ENCODE measurements at places on chromosomes 2 and 18. TPM values are rescaled to one million over a fixed set of nuclear protein-coding genes. Genes with fewer than 3 reads are reported as not detected.

The SLC38A11 gene
- total RNA-seq: not detected

The SF3B1 gene
- 156 TPM for total RNA-seq

The CFAP65 gene
- not detected for total RNA-seq

The ATP6V1B1 gene
- 13.9 TPM for total RNA-seq

The CLEC4F gene
- not detected for total RNA-seq

The SERPINB11 gene
- not detected for total RNA-seq

The AMER3 gene
- total RNA-seq: not detected

The LYPD6 gene
- 1.1 TPM for total RNA-seq

DNA sequence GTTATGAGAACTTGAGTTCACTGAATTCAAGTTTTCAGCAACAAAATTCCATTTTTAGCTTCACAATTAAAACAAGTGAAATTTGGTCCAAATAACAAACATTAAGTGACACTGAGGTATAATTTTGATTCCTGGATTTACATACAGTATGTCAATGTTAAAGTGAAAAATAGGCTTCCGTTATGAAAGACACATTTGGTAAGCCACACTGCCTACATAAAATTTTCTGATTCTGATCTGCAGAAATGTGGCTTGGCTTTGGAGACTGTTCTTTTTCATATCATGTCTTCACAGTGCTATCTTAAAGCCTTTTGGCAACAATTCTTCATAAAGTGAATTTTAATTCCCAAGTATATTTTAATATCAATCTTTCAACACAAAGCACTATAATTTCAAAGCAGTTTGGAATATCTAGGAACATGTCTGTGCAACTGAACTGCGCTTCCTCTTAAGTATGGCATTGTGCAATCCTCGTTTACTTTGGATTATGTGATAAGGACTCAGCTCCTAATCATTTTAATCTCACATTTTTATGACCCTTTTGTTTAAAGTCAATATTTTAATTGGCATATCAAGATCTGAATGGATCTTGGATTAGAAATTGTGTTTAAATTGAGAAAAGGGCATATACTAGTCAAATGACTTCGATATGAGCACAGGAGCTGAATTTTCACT lies 60.0 kb downstream of the RBMS1 start:
- H3K27me3 ChIP-seq: no peaks in the 10 kb centered on the region
- H3K27ac ChIP-seq: peak overlapping the region; percentile 36
- H3K36me3 ChIP-seq: no peaks in the 10 kb centered on the region

DNA sequence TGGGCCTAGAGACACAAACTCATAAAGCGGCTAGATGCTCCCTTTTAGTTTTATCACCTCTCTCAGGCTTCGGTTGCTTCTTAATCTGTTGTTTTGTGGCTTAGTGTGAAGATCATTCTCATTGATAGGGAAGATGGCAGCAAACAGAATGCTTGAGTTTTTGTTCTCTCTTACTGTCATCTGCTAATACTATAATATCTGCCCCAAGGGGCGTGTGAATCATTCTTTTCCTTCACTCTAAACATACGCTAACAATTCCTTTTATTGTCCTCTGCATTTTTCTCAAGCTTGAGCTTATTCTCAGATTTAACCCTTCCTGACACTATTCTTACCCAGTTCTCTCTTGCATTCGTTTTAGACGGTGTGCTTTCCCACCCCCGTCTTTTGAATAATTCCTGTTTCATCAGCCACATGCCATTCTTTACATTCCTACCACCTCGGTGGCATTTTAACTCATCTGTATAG lies 323.9 kb upstream of the NRP2 start:
- no peak overlapping the region for H3K4me3 ChIP-seq
- H3K36me3 ChIP-seq: no peaks in the 10 kb centered on the region
- DNase-seq: no peak
- H3K27me3 ChIP-seq: no peaks in the 10 kb centered on the region

DNA sequence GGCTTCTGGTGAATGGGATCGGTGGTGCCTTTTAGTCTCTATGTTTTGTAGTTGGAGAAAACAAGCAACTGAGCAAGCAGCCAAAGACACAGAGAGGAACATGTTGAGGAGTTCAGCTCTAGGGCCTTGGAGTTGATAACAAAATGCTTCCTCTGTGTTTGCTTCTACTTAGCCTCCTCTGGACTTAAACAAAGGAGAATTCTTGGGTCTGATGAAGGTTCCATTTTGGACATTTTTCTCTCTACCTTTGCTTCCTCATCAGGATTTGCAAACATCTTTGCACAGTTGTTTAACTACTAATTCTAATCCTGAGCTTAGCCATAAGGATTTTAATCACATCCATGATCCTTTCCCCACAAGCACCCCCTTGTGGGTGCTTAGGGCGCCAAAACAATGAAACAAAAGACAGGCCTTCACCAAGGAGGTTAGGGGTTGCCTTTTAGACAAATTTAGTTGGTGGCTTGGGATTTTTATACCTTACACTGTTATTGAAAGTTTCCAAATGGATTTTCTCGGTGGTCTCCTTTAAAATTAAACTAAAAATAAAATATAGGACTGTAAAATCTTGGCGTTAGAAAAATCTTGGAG lies 148.5 kb upstream of the SATB2 start:
- 0 out of 2 replicates have a peak, but pooled peaks cover 9% of the 10 kb centered on the region for H3K27me3 ChIP-seq
- H3K4me3 ChIP-seq: no peak overlapping the region
- no peak overlapping the region for H3K27ac ChIP-seq
- no peaks in the 10 kb centered on the region for H3K4me1 ChIP-seq
- no peak for DNase-seq

- no peaks in the 10 kb centered on the region for H3K36me3 ChIP-seq
- H3K4me1 ChIP-seq: no peaks in the 10 kb centered on the region
- H3K4me3 ChIP-seq: no peak overlapping the region
- DNase-seq: no peak
These were observed 40.0 kb downstream of the COA5 start for GRCh38 chr2:98568161-98568956.

GRCh38 chr18:34219651-34220050 lies 5.1 kb downstream of the NOL4 start:
- H3K27ac ChIP-seq: no peak overlapping the region
- no peaks in the 10 kb centered on the region for H3K36me3 ChIP-seq
- no peak overlapping the region for H3K4me3 ChIP-seq
- peaks cover 9% of the 10 kb centered on the region for H3K27me3 ChIP-seq
- no peaks in the 10 kb centered on the region for H3K4me1 ChIP-seq
- no peak for DNase-seq

- H3K4me1 ChIP-seq: no peaks in the 10 kb centered on the region
- H3K4me3 ChIP-seq: no peak overlapping the region
- H3K36me3 ChIP-seq: no peaks in the 10 kb centered on the region
- no peak for DNase-seq
These were observed 67.2 kb downstream of the SMAD4 start for GRCh38 chr18:51097021-51097822.

DNA sequence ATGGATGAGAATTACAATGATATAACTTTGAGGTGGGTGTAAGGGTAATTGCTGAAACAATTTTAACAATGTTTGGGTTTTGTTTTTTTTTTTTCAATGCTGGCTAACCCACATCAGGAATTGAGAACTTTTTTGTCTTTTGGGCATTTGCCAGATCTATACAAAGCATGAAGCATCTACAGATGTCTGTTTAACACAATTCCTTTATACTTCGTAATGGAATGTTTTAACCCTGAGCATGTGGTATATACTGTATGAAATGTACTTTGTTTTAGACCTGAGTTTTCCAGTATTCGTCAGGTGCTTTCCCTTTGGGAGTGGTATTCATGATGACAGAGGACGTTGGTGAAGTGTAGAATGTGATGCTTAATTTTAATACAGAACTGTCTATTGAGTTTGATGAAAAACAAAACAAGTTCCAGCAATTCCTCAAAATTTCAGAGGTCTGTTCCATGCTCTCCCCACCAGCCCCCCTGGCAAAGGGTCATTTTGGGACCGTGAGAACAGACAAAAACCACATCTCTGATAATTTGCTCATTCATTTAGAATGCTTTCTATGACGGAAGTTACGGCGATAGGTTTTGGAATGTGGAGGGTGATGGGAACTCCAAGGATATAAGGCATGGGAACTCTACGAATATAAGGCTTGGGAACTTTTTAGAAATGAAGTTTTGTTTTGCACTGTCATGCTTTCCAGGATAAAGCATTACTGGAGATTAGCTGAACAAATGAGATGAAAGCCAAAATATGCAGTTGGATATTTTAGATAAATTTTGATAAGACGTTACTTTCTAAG lies 14.1 kb downstream of the LIMS1 start:
- no peak overlapping the region for H3K4me3 ChIP-seq
- DNase-seq: no peak
- H3K27me3 ChIP-seq: no peaks in the 10 kb centered on the region
- no peaks in the 10 kb centered on the region for H3K36me3 ChIP-seq
- no peaks in the 10 kb centered on the region for H3K4me1 ChIP-seq

- H3K4me1 ChIP-seq: peaks cover 31% of the 10 kb centered on the region
- peak overlapping the region; percentile 61 for H3K4me3 ChIP-seq
- peak; percentile 38 for DNase-seq
- no peaks in the 10 kb centered on the region for H3K27me3 ChIP-seq
- peak overlapping the region; percentile 64 for H3K27ac ChIP-seq
These were observed 2.8 kb downstream of the PHLPP1 start for GRCh38 chr18:62717925-62718800.

DNA sequence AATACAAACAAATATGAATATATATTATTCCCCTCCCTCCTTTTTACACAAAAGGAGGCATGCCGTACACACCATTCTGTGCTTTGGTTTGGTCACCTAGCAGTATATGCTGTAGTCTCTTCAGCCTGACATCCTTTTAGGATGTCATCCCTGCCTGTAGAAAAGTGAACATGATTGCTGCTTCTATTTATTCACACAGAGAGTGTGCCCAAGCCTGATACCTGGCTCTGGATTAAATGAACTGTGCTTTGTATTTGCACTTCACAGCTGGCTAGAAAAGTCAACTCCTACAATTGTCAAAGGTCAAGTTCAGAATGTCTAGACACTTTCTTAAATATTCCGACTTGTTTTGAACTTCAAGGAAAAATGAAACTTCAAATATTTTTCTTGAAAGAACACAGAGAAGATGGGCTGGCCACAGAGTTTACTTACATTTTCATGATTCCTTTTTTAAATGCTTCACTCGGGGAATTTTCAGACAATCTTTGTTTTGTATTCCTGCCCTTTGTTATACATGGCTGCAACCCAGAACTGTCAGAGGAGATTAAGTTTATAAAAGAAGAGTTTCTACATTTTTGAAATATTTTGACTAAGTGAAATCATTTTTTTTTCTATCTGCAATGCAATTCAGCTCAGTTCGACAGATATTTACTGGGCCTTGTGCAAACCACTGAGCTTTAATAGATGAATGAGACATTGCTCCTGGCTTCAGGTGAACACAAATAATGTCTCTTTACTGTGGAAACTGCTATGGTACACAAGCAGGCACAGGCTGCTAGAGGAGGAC lies 33.5 kb downstream of the DAPL1 start:
- H3K4me1 ChIP-seq: 0 out of 2 replicates have a peak, but pooled peaks cover 5% of the 10 kb centered on the region
- no peaks in the 10 kb centered on the region for H3K36me3 ChIP-seq
- H3K27ac ChIP-seq: no peak overlapping the region
- peak; percentile 37 for DNase-seq
- no peak overlapping the region for H3K4me3 ChIP-seq
